ENCODE measurements at places on chromosomes 7 and 10. TPM values are rescaled to one million over a fixed set of nuclear protein-coding genes. Genes with fewer than 3 reads are reported as not detected.

- no peak for DNase-seq
These were observed 64.9 kb downstream of the ZNF37A start for GRCh38 chr10:38159004-38159403.

GRCh38 chr10:22997096-22997495 is 69.2 kb downstream of the ARMC3 start:
- no peak for DNase-seq

Gene CDK14
- 38.4 TPM for polyA plus RNA-seq

Gene HERPUD2
- 41.6 TPM for polyA plus RNA-seq

DNA sequence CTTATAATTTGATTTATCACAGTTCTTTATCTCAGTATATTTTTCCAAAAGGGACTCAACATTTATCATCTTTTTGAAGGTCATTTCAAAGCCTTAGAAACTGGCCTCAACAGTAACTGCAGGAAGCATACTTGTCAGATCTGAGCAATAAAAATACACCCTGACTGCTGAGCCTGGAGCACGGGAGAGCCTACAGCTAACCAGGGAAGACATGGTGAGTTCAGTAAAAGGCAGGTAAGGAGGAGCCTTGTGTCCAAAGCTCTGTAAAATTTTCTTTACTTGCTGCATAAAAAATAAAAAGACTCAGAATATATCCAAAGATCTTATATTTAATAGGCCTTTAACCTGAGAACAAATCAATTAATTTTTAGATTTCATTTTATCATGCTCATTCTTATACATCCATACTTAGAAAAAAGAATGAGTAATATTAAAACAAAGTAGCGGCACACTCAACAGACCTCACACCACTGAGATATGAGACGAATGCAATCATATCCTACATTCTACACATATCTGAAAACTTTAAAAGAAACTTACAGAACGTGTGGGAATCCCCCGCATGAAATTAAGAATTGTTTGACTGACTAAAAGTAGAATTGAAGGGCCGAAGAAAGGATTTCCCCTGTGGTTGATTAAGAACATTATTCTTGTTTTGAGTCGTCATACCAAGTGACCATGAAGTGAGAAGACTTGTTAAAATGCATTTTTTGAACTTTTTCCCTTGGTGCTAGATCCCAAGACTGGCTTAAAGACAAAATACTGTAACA is 296.4 kb upstream of the MKLN1 start:
- DNase-seq = no peak

Gene ANKRD30A
- not detected for polyA plus RNA-seq

- DNase-seq = no peak
These were observed 22.8 kb upstream of the AGMO start for GRCh38 chr7:15584575-15584974.

- peak; percentile 15 for DNase-seq
These were observed 1050.7 kb downstream of the SORCS3 start for GRCh38 chr10:105691811-105692210.

DNA sequence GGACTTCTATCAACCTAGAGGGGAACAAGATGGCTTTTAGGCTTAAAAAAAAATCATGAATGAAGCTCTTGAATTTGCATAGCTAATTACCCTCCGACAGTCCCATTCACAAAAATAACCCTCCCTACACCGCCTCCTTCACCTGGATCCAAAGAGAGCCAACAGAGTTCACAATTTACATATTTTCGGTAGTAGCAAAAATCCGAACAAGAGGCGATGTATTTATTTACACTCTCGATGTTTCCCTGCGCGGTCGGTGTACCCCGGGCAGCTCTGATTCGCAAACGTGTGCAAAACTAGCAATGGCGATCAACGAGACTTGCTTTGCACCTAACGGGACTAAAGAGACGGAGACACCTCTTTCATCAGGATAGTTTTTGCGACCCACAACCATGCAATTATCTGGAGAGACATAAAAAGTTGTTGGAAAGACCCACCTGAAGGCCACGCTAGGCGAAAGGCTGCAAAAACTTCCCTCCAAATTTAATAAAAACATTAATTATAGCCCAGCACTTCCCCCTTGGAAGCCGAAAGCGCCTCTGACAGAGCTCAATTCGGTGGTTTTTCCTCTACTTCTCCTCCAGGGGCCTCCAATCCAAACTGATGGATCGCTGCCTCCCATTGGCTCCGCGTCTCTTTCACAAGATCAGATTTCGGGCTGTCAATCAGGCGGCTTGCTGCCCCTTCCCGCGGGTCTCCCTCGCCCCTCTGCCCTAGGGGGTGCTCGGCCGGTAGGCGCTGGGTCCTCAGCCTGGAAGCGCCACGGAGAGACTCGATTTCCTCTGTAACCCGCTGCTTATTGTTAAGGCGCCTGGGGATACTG is at the start of gene ETV1:
ETV1 (minus strand) TSS at position 541 of the 823 bp plus-strand sequence. CDS start 614 bp downstream, outside the sequence.
- peak; percentile 71 for DNase-seq

Gene C10orf105
- 0.17 TPM for polyA plus RNA-seq

DNA sequence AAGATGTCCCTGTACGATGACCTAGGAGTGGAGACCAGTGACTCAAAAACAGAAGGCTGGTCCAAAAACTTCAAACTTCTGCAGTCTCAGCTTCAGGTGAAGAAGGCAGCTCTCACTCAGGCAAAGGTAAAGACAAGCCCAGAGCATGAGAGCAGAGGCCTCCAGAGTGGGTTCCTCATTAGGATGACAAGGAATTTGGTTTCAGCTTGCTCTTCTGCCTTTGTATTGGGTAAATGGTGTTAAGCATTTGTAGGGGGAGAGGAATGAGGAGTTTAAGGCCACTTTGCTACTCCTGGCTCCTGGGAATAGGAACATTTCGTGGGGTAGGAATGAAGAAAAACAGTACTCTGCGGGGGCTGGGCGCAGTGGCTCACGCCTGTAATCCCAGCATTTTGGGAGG is 8.2 kb downstream of the RBM17 start:
- no peak for DNase-seq

DNA sequence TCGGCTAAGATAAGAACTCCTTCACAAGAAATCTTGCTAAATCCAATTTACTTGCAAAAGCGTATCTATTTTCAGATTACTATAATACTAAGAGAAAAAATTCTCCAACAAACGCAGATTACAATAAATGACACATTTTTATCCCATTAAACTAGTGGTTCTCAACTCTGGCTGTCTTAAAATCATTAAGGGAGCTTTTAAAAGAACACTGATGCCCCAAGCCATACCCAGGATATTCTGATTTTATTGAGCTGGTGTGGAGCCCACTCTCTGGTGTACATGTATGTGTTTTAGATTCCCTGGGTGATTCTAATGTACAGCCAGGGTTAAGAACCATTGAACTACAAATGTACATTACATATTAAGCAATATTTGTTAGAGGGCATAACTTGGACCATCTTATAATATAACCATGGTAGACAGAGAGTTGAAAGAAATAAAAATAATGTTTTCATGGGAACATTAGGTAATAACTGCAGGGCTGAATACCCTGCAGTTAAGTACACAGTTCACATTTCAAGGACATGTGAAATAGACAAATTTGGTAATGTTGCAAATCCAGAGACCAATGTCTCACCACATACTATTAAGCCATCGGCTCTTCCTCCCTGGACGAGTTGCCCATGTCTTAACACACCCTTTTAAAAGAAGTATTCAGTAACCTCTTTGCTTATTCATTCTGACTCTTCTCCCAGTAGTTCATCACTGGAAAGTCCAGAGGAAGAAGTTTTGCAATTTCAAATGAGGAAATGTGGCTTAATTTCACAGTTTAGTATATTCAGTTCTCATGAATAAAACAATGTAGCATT is 6.2 kb downstream of the GSAP start:
- no peak for DNase-seq

Gene PRRT4
- 0.72 TPM for polyA plus RNA-seq

Gene ING3
- polyA plus RNA-seq = 49.3 TPM

GRCh38 chr7:19377611-19378344 is 232.6 kb upstream of the FERD3L start:
- DNase-seq = no peak

- no peak for DNase-seq
These were observed at the start of gene CYP2E1 for GRCh38 chr10:133526957-133527588. CYP2E1 (plus strand) TSS chr10:133527363; CDS start chr10:133527396, 33 bp downstream.

- peak; percentile 56 for DNase-seq
These were observed 110.4 kb downstream of the SFMBT2 start for GRCh38 chr10:7300384-7300971.

Gene AMPH
- polyA plus RNA-seq = 17.4 TPM

Gene THSD7A
- polyA plus RNA-seq = 85.2 TPM

DNA sequence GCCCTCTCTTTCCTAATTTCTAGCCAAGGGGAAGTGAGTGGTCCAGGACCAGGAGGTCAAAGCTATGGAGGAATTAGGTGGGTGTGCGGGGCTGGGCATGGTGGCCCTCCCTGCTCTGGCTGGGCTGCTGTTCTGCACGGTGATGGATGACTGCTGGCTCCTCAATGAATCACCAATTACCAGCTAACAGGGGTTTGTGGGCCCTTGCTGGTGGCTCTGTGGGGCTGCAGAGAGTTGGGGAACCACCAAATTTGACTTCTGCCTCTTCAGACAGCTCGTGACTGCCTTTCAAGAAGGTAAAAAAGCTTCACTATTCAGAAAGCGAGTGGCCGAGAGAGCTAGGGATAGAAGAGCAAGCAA is 35.0 kb upstream of the HABP2 start:
- no peak for DNase-seq

GRCh38 chr10:7188456-7189050 is 222.3 kb downstream of the SFMBT2 start:
- no peak for DNase-seq

GRCh38 chr7:100933734-100934133 is 15.6 kb upstream of the MUC3A start:
- no peak for DNase-seq

Data from right renal cortex interstitium (tissue), 3 donors.